Upper lobe of right lung (tissue), 1 donor: ENCODE measurements at places on chromosomes 5 and 9. TPM values are rescaled to one million over a fixed set of nuclear protein-coding genes. Genes with fewer than 3 reads are reported as not detected.
A peak's percentile ranks its signal among the peaks of the same experiment; 100 is the strongest.

DNA sequence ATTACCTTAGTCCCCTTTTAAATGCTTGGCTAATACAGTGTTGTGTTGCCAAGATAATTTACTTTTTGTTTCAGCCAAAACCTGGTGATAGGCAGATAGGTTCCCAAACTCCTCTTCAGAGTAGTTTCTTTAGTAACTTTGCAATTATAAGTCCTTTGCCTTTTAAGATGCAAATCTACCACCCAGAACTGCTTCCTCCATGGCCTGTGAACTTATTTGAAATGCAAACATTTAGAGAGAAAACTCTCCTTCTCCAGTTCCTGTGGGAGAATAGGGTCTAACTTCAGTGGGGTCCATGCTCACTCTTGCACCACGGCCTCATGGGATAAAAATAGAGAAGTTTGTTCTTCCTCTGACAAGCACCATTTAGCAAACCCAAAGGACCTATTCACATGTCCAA lies 1955.4 kb upstream of the CDH6 start:
- H3K36me3 ChIP-seq, result no peaks in the 10 kb centered on the region
- H3K27ac ChIP-seq, result no peak overlapping the region
- H3K27me3 ChIP-seq, result no peaks in the 10 kb centered on the region
- no peak overlapping the region for H3K4me3 ChIP-seq

DNA sequence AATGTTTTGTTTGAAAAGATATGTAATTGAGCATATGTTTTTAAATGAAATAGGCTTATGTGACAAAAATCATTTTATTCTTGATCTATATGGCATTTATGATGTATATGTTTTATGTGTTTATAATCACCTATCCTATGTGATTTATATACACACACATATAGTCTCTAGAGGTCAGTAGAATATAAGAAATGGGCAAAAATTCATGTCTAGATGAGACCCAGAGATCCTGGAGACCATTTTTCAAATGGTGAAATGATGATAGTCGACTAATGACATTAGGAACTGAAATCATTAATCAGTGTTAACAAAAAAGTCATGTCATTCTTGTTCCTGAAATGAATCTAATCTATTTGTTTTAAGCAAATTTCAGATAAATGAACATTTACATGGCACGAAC lies 709.2 kb upstream of the WWC1 start:
- no peak overlapping the region for H3K27ac ChIP-seq
- H3K4me3 ChIP-seq, result no peak overlapping the region
- DNase-seq, result no peak
- H3K36me3 ChIP-seq, result no peaks in the 10 kb centered on the region
- H3K27me3 ChIP-seq, result peaks cover 8% of the 10 kb centered on the region

DNAI1 gene
- not detected for total RNA-seq

ZNF483 gene
- 8.7 TPM for total RNA-seq

SOX30 gene
- total RNA-seq, result 0.12 TPM

FOXD4L5 gene
- 0.41 TPM for total RNA-seq

DNA sequence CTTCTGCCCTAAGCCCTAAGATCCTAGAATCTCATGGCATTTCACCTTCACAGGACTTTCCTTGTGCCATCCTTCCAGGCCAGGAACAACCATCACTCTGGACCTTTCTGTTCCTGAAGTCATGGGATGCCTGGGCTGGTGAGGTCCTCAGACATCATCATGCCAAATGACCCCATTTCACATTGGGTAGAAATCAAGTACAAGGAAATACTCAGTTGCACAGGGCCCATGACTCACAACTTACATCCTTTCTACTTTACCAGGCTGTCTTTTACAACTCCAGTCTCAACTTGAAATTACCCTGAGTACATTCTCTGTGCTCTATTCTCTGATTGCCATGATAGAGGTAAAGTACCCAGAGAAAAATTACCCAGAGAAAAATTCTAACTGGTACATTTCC lies 167.1 kb downstream of the PIK3R1 start:
- H3K4me1 ChIP-seq, result peaks cover 12% of the 10 kb centered on the region
- H3K4me3 ChIP-seq, result no peak overlapping the region
- no peaks in the 10 kb centered on the region for H3K27me3 ChIP-seq
- no peak for DNase-seq
- H3K27ac ChIP-seq, result no peak overlapping the region

DNA sequence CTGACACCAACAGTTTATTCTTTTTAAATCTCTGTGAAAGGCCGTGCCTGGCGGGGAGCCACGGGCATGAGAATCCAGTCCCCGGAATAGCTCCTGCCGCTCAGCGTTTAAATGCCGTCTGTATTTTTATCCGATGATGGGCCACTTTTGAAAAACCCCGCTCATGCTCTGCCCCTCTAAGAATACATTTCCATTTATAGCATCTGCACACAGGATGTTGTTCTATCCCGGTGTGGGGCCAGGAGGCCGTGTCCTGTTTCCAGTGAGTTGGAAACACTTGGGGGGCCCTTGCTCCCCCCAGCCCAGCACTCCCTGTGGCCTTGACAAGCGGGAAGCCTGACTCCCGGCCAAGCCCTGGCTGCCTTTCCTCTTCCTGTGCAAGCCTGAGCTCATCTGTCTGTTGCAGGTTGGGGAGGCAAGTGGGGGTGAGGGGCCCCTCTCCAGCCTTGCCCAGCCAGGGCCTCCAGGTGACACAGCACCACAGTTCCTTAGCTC lies 39.0 kb downstream of the ERGIC1 start:
- H3K4me3 ChIP-seq, result no peak overlapping the region
- H3K27ac ChIP-seq, result peak overlapping the region; percentile 87
- H3K4me1 ChIP-seq, result peaks cover 73% of the 10 kb centered on the region

PCDHGB2 gene
- total RNA-seq, result 3.8 TPM

DNA sequence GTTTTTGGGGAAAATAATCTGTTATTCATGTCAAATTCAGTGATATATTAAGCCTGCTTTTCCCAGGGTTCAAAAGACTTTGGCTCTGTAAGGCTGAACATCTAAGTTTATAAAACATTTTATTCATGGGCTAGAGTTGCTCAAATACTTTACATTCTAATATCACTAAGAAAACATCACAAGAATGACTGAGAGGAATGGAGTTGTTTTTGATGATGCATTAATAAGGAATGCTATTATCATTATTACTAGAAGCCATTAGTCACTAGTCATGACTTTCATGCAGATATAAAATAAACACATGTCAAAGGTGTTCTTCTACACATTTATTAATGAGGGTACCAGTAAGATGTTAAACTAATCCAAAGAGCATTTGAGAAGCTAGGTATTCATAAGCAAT lies 185.5 kb upstream of the KCNN2 start:
- H3K27ac ChIP-seq, result no peak overlapping the region
- no peak for DNase-seq
- H3K27me3 ChIP-seq, result no peaks in the 10 kb centered on the region
- H3K4me3 ChIP-seq, result no peak overlapping the region
- no peaks in the 10 kb centered on the region for H3K36me3 ChIP-seq

GRCh38 chr9:126893079-126893478 lies 21.5 kb upstream of the RALGPS1 start:
- no peaks in the 10 kb centered on the region for H3K27me3 ChIP-seq
- DNase-seq, result no peak
- no peak overlapping the region for H3K27ac ChIP-seq
- H3K4me3 ChIP-seq, result no peak overlapping the region
- H3K4me1 ChIP-seq, result no peaks in the 10 kb centered on the region
- H3K36me3 ChIP-seq, result no peaks in the 10 kb centered on the region

DNA sequence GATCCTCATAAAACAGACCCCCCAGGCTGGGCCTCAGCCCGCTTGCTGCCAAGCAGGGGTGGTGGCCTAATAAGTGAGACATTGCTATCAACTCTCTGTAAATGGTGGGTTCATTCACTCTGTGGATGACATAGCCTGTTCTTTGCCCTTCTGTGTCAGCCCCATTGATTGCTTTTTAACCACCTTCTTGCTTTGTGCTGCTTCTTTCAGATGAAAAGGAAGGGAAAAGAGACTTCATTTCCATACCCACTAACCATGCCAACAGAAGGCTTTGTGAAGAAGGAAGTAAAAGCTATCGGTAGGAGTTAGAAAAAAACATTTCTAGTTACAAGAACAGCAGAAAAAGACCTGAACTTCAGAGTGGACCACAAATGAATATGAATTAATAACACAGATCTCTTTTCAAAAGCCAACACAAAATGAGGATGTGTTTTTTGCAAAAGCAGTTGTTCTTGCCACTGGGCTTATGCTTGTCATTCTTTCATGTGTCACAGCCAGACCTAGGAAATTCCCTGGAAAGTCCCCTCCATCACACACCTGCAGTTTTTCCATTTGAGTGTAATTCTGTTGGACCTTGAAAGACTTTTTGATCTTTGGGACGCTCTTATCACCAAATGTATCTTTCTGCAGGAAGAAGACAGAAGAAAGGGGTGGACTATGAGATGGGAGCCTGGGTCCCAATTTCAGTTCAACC lies 507.7 kb downstream of the CCDC171 start:
- DNase-seq, result no peak
- H3K27ac ChIP-seq, result no peak overlapping the region
- H3K27me3 ChIP-seq, result no peaks in the 10 kb centered on the region
- no peaks in the 10 kb centered on the region for H3K4me1 ChIP-seq
- no peak overlapping the region for H3K4me3 ChIP-seq

BARX1 gene
- not detected for total RNA-seq

TOR2A gene
- 17.3 TPM for total RNA-seq

PCDHB7 gene
- total RNA-seq, result 2.8 TPM

DNA sequence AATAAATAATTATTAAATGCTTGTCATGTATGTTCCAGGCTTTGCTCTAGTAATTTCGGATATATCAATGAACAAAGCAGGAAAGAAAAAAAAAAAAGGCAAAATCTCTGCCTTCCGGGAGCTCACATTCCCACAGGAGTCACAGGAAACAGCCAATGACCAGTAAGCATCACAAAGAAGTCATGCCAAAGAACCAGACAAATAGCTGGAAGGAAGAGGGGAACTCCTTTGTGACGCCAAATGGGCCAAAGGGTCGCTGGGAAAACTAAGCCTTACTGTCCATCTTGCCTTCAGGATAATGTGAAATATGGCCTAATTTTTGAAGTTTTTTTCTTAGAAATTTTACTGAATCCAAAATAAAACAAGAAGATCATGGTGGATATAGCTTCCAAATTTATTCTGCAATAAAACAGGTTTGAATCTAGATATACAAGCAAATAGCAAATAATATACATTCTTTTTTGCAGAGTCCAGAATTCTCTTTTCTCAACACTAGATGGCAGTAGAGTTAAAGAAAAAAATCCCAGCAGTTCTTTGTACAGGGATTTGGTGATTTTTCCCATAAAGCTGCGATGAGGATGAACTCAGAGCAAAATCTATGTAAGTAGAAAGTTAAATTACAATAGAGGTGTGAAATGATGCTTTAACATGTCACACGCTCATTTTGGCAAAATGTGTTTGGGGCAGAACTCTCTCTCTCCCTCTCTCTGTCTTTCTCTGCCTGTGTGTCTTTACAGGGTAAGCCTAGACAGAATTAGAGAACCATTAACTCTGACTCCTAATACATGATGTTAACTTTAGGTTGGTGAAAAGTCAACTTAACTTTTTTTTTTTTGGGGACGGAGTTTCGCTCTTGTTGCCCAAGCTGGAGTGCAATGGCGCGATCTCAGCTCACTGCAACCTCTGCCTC lies 60.0 kb upstream of the TUT7 start:
- no peak overlapping the region for H3K4me3 ChIP-seq
- no peak overlapping the region for H3K27ac ChIP-seq
- DNase-seq, result no peak
- H3K27me3 ChIP-seq, result no peaks in the 10 kb centered on the region
- H3K36me3 ChIP-seq, result no peaks in the 10 kb centered on the region

ERAP2 gene
- total RNA-seq, result 26.9 TPM

DNA sequence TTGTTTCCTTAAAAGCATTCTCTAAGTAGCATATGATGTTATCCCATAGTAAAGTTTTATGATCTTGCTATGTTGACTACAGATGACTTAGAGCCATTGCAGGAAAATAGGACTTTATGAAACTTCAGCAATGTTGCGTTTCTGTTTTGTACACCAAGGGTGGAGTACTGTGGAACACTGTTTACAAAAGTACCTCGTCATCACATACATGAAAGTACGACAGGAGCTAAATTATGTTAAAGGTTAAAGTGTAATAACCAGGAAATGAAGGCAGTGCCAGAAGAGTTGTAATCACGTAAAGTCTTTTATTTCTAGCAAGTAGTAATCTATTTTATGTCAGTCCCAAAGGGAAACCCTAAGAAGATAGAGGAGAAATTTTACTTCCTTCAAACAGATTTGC lies 50.9 kb downstream of the C9orf85 start:
- no peaks in the 10 kb centered on the region for H3K27me3 ChIP-seq
- DNase-seq, result no peak
- H3K4me3 ChIP-seq, result no peak overlapping the region
- H3K27ac ChIP-seq, result no peak overlapping the region
- H3K4me1 ChIP-seq, result no peaks in the 10 kb centered on the region

- no peaks in the 10 kb centered on the region for H3K27me3 ChIP-seq
- no peak overlapping the region for H3K27ac ChIP-seq
- no peaks in the 10 kb centered on the region for H3K4me1 ChIP-seq
- no peaks in the 10 kb centered on the region for H3K36me3 ChIP-seq
- no peak for DNase-seq
- H3K4me3 ChIP-seq, result no peak overlapping the region
These were observed 65.1 kb downstream of the EFNA5 start for GRCh38 chr5:107605596-107606125.

DNA sequence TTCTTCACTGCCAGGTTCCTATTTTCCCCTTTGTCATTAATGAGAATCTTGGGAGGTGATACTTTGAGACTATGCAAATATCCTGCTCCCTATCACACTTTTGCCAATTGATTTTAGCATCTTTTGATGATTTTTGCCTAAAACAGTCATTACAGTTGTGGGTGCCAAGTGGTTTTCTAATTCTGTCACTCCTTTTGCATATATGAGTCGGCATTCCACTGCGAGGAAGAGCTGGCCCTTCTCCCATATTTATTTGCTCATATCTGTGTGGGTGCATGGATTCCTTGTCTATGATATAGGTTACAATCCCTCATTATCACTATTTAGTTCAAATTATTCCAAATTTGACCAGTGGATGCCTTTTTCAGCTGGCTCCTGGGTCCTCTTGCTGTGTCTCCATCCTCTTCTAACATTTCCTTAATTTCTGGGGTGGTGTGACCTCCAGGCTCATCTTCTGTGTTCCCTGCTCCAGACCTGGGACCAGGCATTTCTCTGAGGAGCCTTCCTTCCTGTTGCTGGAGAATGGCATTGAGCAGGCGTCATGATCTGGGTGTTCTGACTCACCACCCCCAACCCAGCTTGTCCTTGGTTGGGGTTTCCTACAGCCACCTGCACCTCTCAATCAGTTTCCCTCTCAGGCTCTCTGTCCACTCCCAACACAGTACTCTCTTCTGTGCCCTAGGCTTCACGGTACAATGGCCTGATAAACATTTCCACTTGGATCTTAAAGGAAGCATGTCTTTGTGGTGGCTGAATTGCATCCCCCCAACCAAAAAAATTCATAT lies 106.7 kb downstream of the NXNL2 start:
- no peaks in the 10 kb centered on the region for H3K4me1 ChIP-seq
- no peaks in the 10 kb centered on the region for H3K36me3 ChIP-seq
- no peak overlapping the region for H3K27ac ChIP-seq
- H3K27me3 ChIP-seq, result no peaks in the 10 kb centered on the region
- H3K4me3 ChIP-seq, result no peak overlapping the region

GRCh38 chr5:135979510-135979909 lies 24.7 kb upstream of the LECT2 start:
- H3K27me3 ChIP-seq, result no peaks in the 10 kb centered on the region
- no peaks in the 10 kb centered on the region for H3K4me1 ChIP-seq
- no peaks in the 10 kb centered on the region for H3K36me3 ChIP-seq
- DNase-seq, result no peak
- H3K4me3 ChIP-seq, result no peak overlapping the region
